SHP77 (cell line): ENCODE measurements at places on chromosomes 2 and 18.

- no peak for DNase-seq
These were observed 215.7 kb downstream of the SLC4A10 start for GRCh38 chr2:161839926-161840325.

DNA sequence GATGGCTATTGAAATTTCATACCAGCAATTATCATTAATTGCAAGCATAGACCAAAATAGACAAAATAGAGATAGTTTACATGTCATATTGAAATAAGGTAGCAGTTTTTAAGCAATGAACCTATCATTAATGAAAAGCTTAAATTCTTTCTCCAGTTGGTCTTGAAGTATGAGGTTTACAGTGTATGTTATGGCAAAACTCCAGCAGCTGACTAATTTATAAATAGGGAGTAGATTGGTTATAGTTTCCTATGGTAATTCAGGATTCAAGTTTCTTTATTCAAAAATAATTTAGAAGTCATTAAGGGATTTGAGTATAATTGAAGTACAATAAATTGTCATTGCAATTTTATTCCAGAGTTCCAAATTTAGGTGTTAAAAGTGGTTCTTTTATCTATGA, 69.6 kb upstream of the COL5A2 start:
- DNase-seq: no peak

DNA sequence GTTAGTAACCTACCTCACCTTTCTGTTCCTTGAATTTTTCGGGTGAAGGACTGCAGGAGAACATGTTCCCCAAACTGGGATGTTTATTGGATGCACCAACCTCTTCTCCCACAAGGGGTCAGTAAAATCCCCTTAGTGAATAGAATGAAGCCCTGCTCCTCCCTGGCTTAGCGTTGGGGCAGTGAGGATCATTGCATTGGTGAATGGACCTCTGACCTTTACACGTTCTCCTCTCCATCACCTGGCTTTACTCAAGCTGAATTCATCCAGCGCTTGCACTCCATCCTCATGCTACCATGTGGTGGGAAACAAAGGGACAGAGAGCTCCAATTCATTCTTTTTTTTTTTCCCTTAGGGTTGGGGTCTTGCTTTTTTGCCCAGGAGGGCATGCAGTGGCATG, 157.2 kb downstream of the MIB1 start:
- peak; percentile 39 for DNase-seq

GRCh38 chr2:104504331-104505073, 349.4 kb upstream of the POU3F3 start:
- DNase-seq: no peak

GRCh38 chr2:217223222-217223930, 363.5 kb upstream of the TNP1 start:
- DNase-seq: no peak

- no peak for DNase-seq
These were observed 327 bp downstream of the LTBP1 start for GRCh38 chr2:32947076-32947483.

DNA sequence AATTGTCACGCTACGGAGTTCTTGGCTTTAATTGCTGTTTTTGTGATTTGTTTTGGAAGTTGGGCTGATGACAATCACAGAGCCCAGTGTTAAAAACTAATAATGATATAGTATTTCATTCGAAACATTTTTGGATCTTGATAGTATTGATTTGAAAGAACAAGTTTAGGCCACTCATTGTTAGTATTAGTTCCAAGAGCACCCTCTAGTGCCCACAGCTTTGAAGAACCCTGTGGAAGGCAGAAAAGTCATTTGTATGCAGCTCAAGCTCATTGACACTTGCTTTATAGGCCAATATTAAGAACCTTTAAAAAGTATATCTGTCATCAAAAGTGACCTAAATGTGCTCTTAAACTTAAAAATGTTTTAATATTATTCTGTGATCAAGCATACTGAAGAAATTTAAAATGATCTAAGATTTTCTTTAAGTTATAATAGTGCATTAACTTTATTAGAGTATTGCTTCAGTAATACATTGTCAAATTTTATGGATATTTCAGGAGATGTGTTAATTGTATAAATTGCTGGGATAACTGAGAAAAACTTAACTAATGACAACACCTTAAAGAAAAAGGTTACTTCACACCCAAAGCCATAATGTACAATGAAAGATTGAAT, 191.0 kb downstream of the GRB14 start:
- no peak for DNase-seq

DNA sequence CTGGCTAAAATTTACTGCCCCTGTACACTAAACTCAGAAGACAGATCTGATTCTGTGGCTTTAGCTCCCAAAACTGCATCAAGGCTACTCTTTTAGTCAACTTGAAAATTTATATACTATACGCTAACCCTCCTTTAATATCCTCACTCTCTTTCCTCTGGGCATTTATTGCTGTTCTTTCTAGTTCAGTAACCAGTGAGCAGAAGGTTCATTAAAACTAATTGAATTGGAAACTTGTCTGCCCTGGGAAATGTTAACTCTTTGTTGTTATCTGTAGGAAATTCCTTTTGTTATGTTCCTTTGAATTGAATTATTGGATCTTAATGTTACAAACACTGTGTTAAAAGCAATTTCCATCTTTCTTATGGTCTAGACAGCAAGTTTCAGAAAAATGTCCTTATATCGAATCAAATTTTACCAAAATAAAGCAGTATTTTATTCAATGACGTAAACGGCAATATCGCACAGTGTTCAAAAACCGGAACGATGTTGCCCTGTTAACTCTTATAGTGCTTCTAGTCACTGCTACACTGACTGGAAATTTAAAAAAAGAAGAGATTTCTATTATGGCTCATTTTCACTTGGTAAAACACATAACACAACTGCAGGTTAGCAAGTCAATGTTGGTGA, 168.3 kb downstream of the NR4A2 start:
- no peak for DNase-seq

GRCh38 chr2:48940606-48941005, 185.1 kb upstream of the LHCGR start:
- DNase-seq: no peak

DNA sequence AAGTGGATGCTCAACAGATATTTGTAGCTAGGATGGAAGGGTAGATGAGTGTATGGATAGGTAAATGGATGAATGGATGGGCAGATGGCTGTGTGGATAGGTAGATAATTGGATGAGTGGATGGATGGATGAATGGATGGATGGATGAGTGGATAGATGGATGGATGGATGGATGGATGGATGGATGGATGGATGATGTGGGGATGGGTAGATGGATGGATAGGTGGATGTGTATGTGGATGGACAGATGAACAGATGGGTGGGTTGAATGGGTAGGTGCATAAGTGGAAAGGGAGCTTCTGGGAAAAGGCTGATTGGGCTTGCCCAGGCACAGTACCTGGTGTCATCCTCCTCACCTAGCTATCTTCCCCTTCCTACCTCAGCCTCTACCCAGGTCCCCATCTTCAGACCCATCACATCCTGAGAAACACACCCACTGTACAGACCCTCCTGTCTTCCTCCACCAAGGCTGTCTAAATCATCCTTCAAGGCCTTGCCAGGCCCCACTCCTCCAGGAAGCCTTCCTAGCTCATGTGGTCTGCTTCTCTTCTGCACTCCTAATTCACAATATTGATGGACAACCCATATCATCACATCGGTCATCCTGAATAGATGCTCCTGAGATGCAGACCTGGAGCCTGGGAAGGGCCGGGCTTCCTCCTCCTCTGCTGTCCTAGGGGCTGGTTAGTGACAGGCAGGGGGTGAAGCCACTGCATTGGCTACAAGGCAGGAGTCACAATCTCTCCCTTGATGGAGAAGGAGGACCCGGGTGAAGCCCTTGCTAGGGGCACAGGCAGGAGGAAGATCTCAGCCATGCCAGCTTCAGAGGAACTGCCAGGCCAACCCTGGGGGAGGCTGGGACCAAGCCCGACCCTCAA, 49.4 kb downstream of the SMAD7 start:
- no peak for DNase-seq

- no peak for DNase-seq
These were observed 196.4 kb upstream of the TWIST2 start for GRCh38 chr2:238651306-238652052.

DNA sequence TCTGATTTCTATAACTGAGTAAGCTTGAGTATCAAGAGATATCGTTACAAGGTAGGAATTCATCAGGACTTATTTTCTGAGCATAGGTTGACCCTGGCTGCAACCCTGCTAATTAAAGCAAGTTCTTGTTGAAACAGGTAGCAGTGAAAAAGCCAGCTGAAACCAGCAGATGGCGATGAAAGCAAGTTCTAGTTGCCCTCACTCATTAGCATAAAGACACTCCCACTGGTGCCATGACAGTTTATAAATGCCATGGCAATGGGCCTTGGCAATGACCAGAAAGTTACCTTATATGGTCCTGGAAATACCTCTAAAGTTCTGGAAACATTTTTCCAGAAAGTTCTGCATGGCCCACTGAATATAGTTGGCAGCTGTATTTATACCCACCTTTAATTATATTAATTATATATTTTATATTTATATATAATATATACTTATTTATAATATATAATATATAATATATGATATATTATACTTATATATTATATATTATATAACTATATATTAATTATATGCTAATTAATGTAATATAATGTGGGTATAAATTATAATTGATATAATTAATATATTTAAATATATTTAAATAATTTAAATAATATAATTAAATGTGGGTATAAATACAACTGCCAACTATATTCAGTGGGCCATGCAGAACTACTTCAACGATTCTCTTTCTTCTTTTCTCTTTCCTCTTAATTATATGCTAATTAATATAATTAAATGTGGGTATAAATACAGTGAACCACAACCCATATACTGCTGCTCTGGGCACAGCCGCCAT, 188.0 kb downstream of the CDH7 start:
- DNase-seq: peak; percentile 61

- DNase-seq: no peak
These were observed 586.8 kb downstream of the DSC3 start for GRCh38 chr18:30455741-30456140.

DNA sequence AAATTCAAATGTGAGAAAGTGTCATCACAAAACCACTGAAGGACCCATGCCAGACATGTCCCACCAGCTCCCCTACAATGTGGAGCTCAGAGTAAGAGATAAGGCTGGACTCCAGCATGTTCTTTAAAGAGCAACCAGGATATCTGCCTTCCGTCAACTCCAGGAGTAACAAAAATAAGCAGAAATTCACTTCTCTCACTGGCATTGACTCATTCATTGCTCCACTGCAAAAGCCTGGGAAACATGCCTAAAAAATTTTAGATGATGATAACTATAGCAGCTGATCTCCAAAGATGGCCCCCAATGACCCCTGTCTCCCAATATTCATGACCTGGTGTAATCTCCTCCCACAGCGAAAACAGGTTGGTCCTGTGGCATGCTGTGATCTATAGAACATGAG, 314.5 kb downstream of the NCKAP5 start:
- no peak for DNase-seq

- DNase-seq: no peak
These were observed 36.4 kb downstream of the EMILIN2 start for GRCh38 chr18:2883076-2883735.

- DNase-seq: peak; percentile 42
These were observed 4.2 kb upstream of the MEIS1 start for GRCh38 chr2:66430505-66431273.

DNA sequence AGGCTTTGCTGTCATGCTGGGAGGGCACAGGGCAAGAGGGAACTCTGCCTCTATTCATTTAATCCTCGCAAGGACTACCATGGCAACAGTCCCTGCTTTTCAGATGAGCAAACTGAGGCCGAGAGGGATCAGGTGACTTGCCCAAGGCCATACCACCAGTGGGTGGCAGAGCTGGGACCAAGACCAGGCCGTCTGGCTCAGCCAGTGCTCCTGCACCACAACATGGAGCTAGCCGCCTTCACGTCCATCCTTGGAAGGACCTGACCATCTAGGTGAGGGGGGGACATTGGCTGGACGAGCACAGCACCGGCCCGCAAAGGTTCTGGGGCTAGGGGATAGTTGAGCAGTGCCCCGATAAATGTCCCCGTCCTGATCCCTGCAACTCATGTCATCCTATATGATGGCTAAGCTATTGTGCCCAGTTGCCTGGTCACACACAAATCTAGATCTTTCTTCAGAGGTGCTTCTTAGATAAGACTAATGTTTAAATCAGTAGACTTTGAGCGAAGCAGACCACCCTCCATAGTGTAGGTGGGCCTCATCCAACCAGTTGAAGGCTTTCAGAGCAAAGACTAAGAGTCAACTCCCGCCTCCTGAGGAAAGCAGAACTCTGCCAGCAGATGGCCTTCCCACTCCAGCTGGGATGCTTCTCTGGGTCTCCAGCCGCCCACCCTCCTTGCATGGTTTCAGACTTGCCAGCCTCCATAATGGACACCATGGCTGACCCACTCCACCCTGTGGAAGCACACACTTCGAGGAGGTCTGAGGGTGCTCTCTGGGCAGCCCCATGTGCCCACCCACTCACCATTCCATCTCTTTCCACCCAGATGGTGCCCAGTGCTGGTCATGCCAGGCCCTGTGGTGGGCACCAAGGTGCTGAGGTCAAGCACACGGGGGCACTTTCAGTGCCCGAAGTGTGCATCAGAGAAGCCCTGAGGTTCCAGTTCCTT, 214.8 kb upstream of the RAB6C start:
- DNase-seq: no peak

- DNase-seq: peak; percentile 16
These were observed 24.4 kb downstream of the GRHL1 start for GRCh38 chr2:9975805-9976447.

- no peak for DNase-seq
These were observed 191.0 kb downstream of the TCF4 start for GRCh38 chr18:55396979-55397378.

DNA sequence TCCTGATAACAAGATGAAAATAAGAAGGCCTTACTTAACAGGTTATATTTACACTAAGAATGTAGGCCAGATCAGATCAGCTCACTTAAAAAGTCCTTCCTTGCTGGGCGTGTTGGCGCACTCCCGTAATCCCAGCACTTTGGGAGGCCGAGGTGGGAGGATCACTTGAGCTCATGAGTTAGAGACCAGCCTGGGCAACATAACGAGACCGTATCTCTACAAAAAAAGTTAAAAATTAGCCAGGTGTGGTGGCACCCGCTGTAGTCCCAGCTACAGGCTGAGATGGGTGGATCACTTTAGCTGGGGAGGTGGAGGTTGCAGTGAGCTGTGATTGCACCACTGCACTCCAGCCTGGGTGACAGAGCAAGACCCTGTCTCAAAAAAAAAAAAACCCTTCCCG, 53.2 kb upstream of the SOS1 start:
- no peak for DNase-seq

DNA sequence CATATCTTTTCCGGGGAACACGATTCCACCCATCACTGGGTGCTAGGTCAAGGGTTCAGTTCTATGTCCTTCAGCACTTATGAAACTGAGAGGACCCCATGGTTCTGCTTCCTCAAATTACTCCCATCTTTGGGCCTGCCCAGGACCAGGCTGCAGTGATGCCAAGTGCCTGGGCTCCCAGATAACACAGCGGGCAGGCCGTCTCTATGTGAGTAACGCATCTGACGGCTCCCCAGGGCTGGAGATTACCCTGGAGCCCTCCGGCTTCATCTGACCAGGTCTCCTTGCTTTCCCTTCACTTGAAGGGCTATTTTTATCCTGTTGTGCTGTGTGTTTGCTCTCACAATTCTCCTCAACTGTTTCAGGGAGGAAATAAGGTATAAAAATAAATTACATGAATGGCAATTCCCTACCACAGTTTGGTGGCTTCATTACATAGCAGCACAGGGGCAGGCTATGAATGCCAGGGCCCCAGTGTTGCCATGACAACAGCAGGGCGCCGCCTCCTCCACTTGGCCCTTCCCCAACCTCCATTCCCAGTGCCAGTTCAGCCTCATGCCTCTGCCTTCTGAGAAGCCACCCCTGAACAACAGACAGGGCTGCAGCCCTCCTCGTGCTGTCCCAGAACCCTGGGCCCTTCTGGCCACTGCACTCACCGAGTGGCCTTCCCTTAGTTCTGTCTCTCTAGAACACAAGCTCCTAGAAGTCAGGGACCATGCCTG, 25.4 kb upstream of the TMEM131 start:
- DNase-seq: no peak

GRCh38 chr2:19416784-19417684, 58.6 kb upstream of the OSR1 start:
- DNase-seq: no peak
